Inflammatory macrophage (primary cell): ENCODE measurements at places on chromosomes 13 and 19.

DNA sequence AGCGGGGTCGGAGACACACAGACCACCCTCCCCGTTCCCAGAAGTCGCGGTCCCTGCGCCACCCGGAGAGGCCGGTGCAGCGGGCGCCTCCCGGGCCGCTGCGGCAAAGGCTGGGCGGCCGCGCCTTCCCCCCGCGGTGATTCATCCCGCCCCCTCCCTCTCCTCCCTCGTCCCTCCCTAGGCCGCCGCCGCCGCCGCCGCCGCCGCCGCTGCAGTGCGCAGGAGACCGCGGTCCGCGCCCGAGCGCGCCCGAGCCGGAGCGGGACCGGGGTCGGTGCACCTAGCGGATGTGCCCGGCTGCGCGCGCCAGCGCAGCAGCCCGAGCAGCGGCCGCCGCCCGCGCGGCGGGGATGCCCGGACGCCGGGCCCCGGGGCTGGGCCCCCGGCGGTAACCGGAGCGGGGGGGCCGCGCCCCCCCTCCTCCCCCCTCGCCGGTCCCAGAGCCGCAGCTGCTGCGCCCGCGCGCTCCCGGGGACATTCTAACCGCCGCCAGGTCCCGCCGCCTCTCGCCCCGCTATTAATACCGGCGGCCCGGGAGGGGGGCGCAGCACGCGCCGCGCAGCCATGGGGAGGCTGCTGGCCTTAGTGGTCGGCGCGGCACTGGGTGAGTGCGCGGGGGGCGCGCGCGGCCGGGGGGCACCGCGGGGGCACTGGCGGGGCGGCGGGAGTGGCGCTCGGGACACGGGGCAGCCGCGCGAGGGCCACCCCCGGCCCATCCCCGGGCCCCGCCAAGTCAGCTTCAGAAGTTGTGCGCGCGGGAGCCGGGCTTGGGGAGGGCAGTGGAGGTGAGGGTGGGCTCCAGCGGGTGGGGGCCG is at the start of gene SCN1B:
TSS of gene SCN1B (plus strand) at position 214 of the 815 bp plus-strand sequence. CDS start at position 565, 351 bp downstream.
- DNase-seq, result peak; percentile 13

DNA sequence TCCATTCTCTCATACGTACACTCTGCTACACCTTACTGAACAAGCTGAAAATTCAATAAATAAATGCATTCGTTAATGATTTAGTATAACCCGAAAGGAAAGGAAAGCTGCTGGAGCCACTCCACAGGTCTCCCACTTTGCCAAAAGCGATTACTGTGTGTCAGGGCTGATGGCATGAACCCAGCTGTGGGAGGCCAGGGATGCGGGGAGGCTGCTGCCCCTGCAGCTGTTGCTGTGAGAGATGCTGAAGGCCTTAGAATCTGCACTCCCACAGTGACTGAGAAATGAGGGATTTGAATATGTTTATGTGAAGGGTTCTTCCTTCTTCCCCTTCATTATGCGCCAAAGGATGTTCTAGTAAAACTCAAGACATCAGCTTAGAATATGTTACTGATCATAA is 58.7 kb upstream of the NBEA start:
- DNase-seq, result no peak

- no peak for DNase-seq
Observed at GRCh38 chr13:85618521-85618920, 180.7 kb downstream of the SLITRK6 start.

DNA sequence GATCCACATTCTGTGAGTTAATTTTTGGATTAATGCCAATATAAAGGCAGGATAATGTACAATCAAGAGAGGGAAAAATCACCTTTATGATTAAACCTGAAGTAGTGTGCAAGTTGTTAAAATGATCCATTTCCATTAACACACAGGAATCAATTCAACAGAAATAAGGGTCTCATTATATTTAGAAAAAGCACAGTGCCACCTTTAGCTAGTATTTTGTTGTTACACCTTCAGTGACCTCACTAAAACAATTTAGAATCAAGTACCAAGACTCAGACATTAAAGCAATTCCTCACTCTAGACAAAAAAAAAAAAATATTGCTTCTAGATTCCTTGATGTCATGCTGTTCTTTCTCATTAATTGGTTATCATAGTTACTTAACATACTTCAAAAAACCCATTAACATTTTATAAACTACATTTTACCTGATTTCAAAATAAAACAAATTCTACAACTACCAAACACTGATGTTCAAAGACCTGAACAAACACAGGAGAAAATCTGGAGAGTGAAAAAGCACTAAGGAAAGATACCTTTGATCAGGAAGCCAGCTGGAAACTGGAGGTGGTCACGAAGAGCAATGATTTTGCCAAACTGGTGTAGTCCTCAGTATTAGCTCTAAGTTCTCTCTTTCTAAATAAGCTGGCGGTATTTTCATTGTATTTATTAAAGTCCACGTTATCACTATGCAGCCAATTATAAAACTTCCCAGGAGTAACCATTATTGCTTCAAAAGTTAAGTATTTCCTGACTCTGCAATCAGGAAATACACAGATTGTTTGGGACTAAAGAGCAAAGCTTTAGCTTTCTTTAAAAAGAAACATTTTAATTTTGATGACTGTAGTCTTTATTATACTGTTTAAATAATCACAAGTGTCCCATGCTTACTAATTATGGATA is 115.3 kb downstream of the TBC1D4 start:
- DNase-seq, result no peak

DNA sequence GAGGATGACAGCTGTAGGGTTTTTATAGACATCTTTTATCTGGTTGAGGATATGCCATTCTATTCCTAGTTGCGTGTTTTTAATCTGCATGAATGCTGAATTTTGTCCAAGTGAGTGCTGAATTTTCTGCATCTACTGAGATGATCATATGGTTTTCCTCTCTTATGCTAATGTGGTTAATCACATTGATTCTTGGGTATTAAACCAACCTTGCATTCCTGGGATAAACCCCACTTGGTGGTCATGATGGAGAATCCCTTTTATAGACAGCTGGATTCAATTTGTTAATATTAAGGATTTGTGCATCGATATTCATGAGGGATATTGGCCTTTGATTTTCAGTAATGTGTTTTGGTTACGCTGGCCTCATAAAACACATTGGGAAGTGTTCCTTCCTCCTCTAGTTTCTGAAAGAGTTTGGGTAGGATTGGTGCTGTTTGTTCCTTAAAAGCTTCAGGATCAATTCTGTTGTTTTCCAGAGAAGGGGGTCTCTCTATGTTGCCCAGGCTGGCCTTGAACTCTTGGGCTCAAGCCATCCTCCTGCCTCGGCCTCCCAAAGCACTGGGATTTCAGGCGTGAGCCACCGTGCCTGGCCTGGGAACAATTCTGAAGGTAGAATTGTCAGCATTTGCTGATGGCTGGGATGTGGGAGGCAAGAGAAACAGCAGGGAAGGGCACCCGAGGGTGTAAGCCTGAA is 7.3 kb upstream of the LINGO3 start:
- no peak for DNase-seq

- no peak for DNase-seq
Observed at GRCh38 chr13:46868091-46868490, 28.8 kb downstream of the HTR2A start.

DNA sequence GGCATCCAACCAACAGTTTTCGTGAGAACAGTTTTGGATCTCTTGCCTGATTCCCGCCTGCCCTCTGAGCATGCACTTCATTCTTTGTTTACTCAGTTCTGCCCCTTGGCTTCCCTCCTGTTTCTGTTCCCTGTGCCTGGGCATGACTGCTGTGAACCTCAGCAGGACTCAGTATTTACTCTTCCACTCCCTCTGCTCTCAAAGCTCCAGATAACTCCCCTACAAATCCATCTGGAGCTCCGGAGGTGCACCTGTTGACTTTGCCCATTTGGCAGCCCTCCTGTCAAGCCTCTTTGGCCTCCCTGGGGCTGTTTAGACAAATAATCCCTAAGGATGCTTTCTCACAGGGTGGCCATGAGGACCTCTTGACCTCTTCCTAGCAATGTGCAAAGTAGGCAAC is 34.2 kb upstream of the ARGLU1 start:
- DNase-seq, result no peak

GRCh38 chr13:47399599-47399998 is 502.7 kb upstream of the HTR2A start:
- no peak for DNase-seq

- no peak for DNase-seq
Observed at GRCh38 chr13:50161052-50161451, 145.8 kb downstream of the KCNRG start.

- DNase-seq, result no peak
Observed at GRCh38 chr19:54708781-54709180, 15.5 kb upstream of the KIR3DL3 start.

GRCh38 chr13:100658363-100658762 is 16.2 kb downstream of the TMTC4 start:
- no peak for DNase-seq

- peak; percentile 63 for DNase-seq
Observed at GRCh38 chr19:46125447-46125846, 959 bp upstream of the IGFL3 start.

- DNase-seq, result no peak
Observed at GRCh38 chr19:12885749-12886650, 1.0 kb downstream of the KLF1 start.

GRCh38 chr19:57537953-57538547 is 10.9 kb downstream of the ZNF549 start:
- DNase-seq, result no peak

- no peak for DNase-seq
Observed at GRCh38 chr13:54953786-54954185, 1925.2 kb downstream of the OLFM4 start.

DNA sequence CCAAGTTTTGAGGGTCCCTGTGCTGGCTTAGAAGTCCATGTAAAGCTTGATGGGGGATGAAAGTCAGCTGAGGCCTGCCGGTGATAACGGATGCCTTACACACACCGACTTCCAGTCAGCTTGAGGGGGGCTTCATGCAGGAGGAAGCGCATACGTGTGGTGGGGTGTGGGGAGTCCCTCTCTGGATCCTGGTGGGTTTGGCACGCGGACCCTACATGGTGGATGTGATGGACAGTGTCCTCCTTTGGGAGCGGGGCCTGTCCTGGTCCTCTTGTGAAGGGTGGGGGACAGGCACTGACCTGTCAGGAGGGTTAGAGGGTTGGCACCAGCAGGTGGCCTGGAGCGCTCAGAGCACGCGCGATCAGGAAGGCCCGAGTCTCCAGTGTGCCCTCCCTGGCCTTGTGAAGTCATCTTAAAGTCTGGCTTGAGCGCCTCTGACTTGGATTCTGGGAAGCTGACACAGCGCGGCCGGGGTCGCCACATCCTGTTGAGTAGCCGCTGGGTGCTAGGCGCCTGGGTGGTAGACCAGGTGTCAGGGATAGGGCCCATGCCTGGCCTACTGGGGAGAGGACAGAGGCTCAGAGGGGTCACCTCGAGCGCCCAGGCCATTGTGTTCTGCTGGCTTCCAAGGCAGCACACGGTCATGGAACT is 2.9 kb downstream of the DAZAP1 start:
- no peak for DNase-seq

GRCh38 chr13:108496362-108497210 is 132.8 kb upstream of the MYO16 start:
- DNase-seq, result no peak

GRCh38 chr13:90798381-90798780 is 549.1 kb upstream of the MIR17HG start:
- peak; percentile 15 for DNase-seq

DNA sequence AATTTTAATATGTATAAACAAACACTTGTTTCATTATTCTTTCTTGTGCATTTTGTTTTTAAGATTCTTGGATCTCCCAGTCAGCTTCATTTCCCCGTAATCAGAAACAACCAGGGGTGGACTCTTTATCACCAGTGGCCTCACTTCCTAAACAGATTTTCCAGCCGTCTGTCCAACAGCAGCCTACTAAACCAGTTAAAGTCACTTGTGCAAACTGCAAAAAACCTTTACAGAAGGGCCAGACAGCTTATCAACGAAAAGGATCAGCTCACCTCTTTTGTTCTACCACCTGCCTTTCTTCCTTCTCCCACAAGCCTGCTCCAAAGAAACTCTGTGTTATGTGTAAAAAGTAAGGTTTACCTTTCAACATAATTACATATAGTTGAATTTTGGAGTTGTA is 44.3 kb downstream of the ZMYM2 start:
- DNase-seq, result no peak

GRCh38 chr13:44021422-44021821 is 141.7 kb downstream of the LACC1 start:
- no peak for DNase-seq

DNA sequence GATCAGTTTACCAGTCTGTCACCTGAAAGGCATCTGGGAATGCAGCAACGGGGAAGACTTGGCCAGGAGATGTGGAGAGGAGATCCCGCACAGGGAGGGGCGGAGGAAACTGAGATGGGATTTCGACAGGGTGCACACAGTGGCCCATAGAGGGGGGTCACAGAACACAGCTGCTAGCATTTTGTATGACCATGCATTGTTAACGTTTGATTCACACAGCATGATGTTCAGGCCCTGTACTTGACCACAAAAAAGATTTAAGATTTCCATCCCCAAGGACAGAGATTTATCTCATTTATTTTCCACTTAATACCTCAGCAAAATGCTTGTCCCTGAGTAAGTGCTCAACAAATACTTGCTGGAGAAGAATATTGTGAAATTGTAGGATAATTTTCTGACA is 63.2 kb downstream of the RAB20 start:
- no peak for DNase-seq

DNA sequence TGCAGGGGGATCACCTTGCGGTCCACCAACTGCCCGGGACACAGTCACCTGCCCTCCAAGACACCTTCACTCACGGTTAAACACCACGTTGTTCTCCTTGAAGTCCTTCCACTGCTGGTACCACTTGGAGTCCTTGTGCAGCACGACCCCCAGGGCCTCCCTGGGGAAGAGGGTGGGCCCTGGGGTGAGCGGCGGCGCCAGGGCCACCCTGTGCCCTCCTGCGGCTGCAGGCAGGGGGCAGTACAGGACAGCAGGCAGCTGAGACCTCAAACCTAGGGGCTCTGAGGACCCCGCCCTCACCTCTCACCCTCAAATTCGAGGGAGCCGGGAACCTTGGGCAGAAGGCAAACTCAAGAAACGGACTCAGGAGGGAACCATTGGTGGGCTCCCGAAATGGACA is 7.5 kb upstream of the CTXN1 start:
- no peak for DNase-seq

GRCh38 chr13:83344518-83344917 is 537.8 kb downstream of the SLITRK1 start:
- no peak for DNase-seq

GRCh38 chr13:40483601-40484000 is 182.8 kb downstream of the FOXO1 start:
- no peak for DNase-seq

GRCh38 chr13:99027661-99028425 is 50.0 kb upstream of the DOCK9 start:
- DNase-seq, result no peak

DNA sequence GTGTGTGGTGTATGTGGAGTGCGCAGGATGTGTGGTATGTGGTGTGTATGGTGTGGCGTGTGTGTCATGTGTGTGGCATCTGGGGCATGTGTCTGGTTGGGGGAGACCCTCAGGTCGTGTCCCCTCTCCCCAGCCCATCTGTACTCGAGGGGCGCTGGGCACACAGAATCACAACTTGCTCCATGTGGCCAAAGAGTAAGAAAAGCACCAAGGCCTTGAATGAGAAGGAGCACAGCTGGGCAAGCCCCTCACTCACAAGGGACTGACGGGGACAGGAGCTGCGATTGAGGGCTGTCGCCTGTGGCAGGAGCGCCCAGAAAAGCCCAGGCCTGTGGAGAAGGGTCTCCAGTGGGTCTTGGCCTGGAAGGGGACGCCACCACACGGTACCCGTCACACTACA is 62.8 kb downstream of the PEPD start:
- no peak for DNase-seq
